ENCODE measurements at places on chromosomes 16 and 17. TPM values are rescaled to one million over a fixed set of nuclear protein-coding genes. Genes with fewer than 3 reads are reported as not detected.
A peak's percentile ranks its signal among the peaks of the same experiment; 100 is the strongest.

DNA sequence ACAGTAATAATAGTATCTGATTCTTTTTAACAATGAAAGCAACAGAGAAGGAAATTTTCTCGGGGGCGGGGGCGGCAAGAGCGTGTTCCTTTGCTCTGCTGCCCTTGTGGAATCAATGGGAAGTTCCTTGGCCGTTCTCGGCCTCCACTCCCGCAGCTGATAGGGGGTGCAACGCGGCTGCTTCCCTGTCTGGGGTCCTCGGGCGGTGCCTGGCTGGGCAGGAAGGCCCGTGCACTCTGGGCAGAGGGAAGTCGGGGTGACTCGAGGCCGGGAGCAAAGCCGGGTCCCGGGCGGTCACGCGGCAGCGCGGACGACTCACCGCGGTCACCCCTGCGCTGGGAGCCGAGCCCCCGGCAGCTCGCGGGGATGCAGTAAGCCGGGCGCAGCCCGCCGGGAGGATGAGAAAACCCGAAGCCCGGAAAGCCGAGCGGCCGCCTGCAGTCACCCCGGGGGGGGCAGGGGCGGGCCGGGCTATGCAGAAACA, 2.5 kb downstream of the TUBB3 start:
- no peak for DNase-seq

DNA sequence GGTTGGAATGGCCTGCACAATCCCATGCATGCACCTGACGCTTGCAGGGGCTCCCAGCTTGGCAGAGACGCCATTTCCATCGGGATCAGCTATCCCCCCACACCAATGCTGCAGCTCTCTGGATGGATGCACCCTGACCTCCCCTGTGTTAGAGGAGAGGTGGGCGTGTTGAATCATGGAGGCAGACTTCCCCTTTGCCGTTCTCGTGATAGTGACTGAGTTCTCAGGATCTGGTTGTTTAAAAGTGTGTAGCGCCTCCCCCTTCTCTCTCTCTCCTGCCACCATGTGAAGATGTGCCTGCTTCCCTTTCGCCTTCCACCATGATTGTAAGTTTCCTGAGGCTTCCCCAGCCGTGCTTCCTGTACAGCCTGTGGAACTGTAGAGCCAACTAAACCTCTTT, 17.8 kb upstream of the KCNH6 start:
- no peak for DNase-seq

DNA sequence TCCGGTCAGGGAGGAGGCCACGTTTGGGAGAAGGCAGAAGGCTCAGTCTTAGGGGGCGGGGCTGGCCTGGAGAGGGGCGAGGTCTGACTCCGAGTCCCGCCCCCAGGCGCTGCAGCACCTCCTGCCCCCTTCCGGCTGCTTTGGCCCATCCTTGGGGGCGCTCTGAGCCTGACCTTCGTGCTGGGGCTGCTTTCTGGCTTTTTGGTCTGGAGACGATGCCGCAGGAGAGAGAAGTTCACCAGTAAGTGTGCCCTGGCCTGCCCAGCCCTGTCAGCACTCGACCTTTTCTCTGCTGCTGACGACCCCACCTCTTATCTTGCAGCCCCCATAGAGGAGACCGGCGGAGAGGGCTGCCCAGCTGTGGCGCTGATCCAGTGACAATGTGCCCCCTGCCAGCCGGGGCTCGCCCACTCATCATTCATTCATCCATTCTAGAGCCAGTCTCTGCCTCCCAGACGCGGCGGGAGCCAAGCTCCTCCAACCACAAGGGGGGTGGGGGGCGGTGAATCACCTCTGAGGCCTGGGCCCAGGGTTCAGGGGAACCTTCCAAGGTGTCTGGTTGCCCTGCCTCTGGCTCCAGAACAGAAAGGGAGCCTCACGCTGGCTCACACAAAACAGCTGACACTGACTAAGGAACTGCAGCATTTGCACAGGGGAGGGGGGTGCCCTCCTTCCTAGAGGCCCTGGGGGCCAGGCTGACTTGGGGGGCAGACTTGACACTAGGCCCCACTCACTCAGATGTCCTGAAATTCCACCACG, 1.5 kb downstream of the TNFRSF12A start:
- peak; percentile 91 for DNase-seq

Gene ACSM3
- total RNA-seq, result 4.6 TPM

GRCh38 chr17:76845541-76846017, 22.6 kb upstream of the MGAT5B start:
- DNase-seq, result no peak

GRCh38 chr17:69516225-69516624, 101.7 kb downstream of the MAP2K6 start:
- DNase-seq, result no peak

DNA sequence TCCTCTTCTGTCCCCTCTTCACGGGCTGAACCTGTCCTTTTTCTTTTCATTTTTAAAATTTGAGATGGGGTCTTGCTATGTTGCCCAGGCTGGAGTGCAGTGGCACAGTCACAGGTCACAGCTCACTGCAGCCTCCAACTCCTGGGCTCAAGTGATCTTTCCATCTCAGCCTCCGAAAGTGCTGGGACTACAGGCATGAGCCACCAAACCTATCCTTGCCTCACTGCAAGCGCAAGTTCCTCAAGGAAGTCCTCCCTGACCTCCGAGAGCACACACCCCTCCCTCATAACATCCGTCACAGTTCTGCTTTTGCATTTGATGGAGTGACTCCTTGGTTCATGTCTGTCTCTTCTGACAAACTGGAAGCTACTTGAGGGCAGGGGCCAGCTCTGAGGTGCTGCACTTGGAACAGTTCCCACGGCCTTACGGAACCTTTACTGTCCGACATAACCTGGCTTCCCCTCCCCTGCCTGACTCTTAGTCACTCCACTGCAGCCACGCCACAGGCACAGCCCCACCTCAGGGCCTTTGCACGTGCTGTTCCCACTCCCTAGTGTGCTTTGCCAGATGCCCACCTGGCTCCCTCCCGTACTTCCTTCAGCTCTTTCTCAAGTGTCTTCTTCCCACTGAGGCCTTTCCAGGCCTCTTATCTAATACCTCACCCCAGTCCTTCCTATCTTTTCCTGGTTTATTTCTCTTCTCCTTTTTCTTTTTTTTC, 4.4 kb downstream of the TBX6 start:
- DNase-seq, result no peak

- DNase-seq, result peak; percentile 1
These were observed 16.2 kb downstream of the LUC7L start for GRCh38 chr16:212999-213398.

GRCh38 chr16:78118469-78119025, 19.1 kb downstream of the WWOX start:
- DNase-seq, result no peak

DNA sequence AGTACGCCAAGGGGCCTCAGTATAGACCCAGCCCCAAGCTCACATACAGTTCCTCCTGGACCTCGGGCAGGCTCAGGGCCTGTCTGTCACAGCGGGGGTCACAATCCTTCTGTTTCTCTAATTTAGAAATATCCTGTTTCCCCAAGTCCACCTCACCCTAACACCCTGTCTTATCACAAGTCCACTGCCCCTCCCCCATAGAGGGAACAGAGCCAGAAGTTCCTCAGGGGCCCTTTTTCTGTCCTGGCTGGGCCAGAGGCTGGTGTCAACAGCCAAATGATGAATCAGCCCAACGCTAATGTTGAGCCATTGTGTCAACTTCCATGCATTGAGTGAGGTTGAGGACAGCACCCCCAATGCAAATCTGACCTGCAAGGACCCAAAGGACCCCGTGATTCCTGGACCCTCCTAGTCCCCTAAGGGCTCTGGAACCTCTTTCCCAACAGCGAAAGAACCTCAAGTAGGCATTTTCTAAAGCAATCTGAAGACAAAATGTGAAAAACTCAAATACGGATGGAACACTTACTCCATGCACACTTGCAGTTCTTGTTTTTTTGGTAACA, 58.6 kb downstream of the PECAM1 start:
- DNase-seq, result peak; percentile 35

GRCh38 chr17:28567604-28568003, 3.7 kb downstream of the PIGS start:
- no peak for DNase-seq

DNA sequence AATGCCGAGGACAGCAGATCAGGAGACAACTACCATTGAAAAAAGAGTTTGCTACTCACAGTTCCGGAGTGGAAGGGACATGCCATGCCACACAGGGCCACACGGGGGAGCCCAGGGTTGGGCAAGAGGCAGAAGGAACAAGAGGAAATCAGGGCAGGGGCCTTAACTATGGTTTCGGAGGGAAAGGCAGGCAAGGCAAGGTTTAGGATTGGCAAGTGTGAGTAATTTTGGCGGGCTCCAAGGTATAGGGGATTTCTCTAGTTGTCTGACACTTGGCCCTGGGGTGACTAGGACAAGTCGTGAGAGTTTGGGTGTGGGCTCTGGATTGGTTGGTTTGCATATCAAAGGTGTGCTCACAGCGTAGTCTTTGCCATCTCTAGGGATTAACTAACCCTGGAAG, 27.0 kb upstream of the NTN1 start:
- peak; percentile 26 for DNase-seq

Gene C16orf89
- total RNA-seq, result not detected

Gene ZG16
- not detected for total RNA-seq

DNA sequence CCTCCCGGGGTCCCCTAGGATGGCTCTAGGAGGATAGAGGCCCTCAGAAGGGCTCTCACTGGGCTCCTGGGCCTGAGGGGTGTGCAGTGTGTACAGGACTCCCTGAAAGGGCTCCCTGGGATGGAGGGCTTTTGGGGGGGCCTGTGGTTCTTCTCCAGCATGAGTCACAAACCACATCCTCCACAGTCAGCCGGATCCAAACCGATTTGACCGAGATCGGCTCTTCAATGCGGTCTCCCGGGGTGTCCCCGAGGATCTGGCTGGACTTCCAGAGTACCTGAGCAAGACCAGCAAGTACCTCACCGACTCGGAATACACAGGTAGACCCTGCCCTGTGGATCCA, 4.5 kb downstream of the TRPV2 start:
- DNase-seq, result peak; percentile 53

- DNase-seq, result no peak
These were observed 15.5 kb downstream of the IKZF3 start for GRCh38 chr17:39848600-39848999.

DNA sequence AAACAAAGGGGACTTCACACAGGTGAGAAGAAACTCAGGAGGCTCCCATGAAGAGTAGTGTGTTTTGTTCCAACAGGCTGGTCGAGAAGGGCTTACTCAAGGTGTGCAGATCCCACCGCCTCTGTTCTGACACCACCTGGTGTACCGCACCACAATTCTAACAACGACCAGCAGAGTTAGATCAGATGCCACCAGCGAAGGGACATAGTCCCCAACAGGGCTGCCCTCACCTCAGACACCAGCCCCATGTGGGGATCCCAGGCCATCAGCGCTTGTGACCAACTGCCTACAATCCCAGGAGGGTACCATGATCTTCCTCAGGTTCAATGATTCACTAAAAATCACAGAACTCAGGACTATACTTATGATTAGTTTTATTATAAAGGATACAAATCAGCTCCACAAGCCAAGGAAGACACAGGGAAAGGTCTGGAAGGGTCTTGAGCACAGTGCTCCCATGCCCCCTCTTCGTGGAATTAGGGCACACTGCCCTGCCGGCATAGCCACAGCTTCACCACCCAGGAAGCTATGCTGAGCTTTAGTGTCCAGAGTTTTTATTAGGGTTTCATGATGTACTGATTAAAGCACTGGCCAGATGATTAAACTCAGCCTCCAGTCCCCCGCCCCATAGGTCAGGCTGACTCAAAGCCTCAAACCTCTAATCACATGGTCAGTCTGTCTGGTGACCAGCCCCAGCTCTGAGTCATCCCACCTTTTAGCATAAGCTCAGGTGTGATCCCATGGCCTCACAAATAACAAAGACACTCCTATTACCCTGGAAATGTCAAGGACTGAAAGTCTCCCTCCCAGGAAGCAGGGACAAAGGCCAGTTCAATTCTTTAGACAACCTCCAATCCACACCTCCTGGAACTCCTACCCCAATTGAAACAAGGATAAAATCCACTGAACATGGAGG, 26.0 kb downstream of the TRIM25 start:
- peak; percentile 29 for DNase-seq

Gene CFAP97D1
- total RNA-seq, result not detected

DNA sequence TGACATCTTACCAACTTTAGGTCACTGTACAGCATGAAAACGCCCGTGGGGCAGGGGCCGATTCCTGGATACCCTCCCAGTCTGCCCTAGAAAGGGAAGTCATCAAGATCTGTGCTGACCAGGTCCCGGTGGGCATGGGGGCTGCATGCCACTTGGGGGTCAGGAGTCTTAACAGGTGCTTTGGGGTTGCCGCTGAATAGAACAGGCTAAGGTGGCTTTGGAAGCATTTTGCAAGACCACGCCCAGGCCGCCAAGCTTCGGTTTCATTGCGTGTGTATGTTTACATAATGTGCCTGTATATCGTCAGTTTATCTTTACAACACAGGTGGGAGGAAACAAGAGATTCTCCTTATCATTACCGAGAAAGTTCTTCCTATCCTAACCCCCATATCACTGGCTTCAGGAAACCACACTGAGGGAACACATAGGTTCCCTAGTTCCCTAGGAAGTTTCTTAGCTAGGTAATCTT, 13.3 kb upstream of the USP36 start:
- DNase-seq, result no peak

- DNase-seq, result no peak
These were observed 41.7 kb upstream of the JPH3 start for GRCh38 chr16:87560428-87561199.

DNA sequence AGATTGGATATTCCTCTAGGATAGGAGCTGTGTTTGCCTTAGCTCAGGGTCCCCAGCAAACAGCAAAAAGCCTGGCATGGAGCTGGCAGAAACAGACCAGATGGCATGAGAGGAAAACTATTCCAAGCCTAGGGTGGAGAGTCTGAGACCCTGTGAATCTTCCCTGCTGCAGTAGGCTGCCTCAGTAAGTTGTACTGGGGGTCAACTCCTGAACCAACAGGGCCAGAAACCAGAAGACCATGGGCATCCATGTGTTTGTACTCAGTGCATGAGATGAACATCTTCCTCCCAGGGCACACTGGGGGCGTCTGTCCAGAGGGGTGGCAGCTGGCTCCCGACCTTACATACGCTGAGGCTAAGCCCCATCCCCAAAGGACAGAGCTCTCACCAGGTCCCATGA, 214.4 kb downstream of the C16orf78 start:
- DNase-seq, result no peak

DNA sequence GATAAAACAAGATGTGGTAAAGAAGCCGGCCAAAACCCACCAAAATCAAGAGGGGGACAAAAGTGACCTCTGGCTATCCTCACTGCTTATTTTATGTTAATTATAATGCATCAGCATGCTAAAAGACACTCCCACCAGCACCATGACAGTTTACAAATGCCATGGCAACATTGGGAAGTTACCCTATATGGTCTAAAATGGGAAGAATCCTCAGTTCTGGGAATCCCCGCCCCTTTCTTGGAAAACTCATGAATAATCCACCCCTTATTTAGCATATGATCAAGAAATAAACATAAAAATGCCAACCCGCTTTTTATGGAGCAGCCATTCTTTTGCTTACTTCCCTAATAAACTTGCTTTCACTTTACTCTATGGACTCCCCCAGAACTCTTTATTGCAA, 25.6 kb downstream of the CMTR2 start:
- DNase-seq, result no peak

Gene FLCN
- 51.1 TPM for total RNA-seq

Gene SLC52A1
- total RNA-seq, result 0.53 TPM

DNA sequence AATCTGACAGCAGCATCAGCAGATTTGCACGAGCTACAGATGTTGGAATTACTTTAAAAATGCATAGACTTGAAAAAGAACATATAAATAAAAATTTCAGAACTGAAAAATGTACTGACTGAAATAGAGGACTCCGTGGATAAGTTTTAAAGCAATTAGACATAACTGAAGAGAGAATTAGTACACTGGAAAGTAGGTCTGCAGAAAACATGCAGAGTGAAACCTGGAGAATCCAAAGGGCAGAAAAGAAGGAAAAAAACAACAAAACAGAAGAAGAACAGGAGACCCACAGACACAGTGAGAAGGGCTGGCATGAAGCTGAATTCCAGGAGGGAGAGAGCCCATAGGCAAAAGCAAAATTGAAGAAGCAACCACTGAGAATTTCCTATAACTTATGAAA, 57.2 kb upstream of the ENPP7 start:
- DNase-seq, result no peak

Data from bronchial epithelial cell (primary cell).